ENCODE measurements at places on chromosomes 7 and 10. TPM values are rescaled to one million over a fixed set of nuclear protein-coding genes. Genes with fewer than 3 reads are reported as not detected.

OR6V1 gene
- total RNA-seq = not detected

NAT16 gene
- total RNA-seq = not detected

AGBL3 gene
- 7.8 TPM for total RNA-seq

CYP2C8 gene
- 1.1 TPM for total RNA-seq

STEAP2 gene
- total RNA-seq = 31.4 TPM

SEMA3C gene
- total RNA-seq = 570 TPM

ST8SIA6 gene
- 3.7 TPM for total RNA-seq

CLEC2L gene
- 0.32 TPM for total RNA-seq

CRYGN gene
- 0.16 TPM for total RNA-seq

FAM241B gene
- total RNA-seq = not detected

CTAGE8 gene
- 0.79 TPM for total RNA-seq

EVX1 gene
- 1.1 TPM for total RNA-seq

C10orf105 gene
- total RNA-seq = 0.26 TPM

CCDC172 gene
- total RNA-seq = not detected

BTBD16 gene
- total RNA-seq = 2.6 TPM

TSPAN12 gene
- 29.4 TPM for total RNA-seq

BHLHA15 gene
- not detected for total RNA-seq

BICC1 gene
- total RNA-seq = 45.3 TPM

GPR37 gene
- 5.4 TPM for total RNA-seq

TYW1B gene
- total RNA-seq = 4.9 TPM

LBX1 gene
- total RNA-seq = not detected

RAB19 gene
- 1.7 TPM for total RNA-seq

TMEM236 gene
- total RNA-seq = 1.2 TPM

CYP26A1 gene
- total RNA-seq = not detected

AKAP9 gene
- 180 TPM for total RNA-seq

DYDC2 gene
- total RNA-seq = not detected

ZP3 gene
- 0.42 TPM for total RNA-seq

BAMBI gene
- 33.7 TPM for total RNA-seq

All from urinary bladder (tissue), 4 donors.